ENCODE measurements at places on chromosomes 12 and 14.

- no peak for DNase-seq
These were observed 5.4 kb upstream of the RIC8B start for GRCh38 chr12:106769078-106769477.

DNA sequence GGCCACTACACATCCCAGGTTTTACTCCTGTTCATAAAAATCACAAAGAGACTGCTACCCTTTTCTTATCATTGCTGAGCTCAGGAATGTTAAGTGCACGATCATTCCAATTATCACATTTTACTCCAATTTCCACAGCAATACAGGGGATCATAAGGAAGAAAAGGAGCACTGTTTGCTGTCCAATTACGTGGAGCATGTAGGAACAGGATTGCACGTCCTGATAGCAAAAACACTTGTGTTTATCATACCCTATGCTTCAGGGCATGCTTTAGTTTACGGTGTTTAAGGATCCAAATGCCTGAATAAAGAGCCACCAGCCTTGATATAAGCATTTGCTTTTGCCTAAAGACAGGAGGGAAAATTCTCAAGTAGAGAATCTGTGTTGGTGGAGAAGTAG is 155.4 kb upstream of the EGLN3 start:
- no peak for DNase-seq

- DNase-seq = no peak
These were observed 95.2 kb upstream of the FOXG1 start for GRCh38 chr14:28671425-28671824.

- no peak for DNase-seq
These were observed at the start of gene SERPINA4 for GRCh38 chr14:94560751-94561655. Gene SERPINA4 (plus strand): TSS chr14:94561442. CDS start chr14:94563483, 2,041 bp downstream.

DNA sequence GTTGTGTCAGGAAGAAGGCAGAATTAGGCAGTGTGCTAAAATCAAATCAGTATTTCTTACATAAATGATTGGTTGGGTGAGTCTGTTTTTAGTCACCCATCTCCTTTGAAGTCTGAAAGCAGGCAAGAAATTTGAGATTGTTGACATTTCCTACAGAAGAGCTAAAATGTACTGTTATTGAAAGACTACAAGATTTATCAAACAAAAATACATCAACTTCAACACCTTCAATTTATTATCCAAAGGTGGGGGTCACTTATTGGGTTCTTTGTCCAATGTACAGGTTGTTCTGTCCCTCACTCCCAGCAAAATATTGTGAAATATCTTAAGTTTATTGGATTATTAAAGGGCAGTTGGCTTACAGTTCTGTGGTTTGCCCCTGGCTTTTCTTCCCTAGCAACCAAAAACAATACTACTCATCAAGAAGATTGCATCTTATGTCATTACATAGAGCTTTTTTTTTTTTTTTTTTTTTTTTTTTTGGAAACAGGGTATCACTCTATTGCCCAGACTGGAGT is 20.6 kb upstream of the PKP2 start:
- DNase-seq = no peak

- peak; percentile 90 for DNase-seq
These were observed 7.1 kb upstream of the MRPL52 start for GRCh38 chr14:22822571-22823098.

GRCh38 chr12:89884952-89885351 is 176.3 kb upstream of the ATP2B1 start:
- DNase-seq = no peak

GRCh38 chr12:26537126-26537525 is 295.9 kb downstream of the ITPR2 start:
- no peak for DNase-seq

DNA sequence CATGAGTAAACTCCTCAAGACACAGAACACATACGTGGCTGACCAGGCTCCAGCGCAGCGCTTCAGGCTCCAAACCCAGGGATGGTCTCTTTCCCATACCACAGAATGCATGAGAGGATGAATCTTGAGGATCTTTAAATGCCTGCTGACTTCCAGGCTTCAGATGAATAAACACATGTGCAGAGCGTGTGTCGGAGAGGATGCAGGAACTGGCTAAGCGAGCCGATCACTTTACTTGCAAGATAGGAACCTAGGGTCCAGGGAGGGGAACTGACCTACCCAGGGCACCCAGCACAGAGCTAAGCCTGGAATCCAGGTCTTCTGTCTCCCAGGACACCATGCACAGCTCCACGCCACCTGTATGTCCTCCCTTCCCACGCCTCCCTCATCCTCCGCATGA is 209.8 kb downstream of the BCL11B start:
- no peak for DNase-seq

- DNase-seq = no peak
These were observed 5.1 kb downstream of the UNG start for GRCh38 chr12:109102491-109102890.

DNA sequence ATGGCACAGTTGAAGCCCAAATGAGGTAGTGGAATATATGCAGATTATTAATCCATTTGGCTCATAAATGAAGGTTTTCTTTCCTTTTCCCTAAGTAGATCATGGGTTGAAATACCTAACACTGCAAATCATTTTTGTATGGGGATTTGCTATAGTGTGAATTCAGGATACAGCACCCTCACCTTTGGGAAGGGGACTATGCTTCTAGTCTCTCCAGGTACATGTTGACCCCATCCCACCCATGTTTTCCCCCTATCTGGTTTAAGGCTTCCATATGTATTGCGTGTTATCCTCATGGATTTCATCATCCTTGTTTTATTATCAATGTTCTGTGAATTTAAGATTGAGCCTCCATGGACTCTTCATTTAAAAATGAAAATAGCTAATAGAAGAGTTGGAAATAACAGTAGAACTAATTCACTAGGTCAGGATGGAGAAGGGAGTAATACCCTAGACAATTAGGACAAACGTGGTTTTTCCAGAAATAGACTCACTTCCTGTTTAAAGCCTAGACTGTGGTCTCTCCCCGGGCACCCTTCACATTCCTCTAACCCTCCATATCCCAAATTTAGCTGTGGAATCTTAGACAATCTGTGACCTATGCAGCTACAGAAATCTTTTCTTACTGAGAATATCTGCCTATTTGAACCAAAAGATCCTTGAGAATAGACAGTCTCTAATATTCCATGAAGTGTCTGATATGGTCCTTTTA is 56.5 kb downstream of the DAD1 start:
- DNase-seq = no peak

DNA sequence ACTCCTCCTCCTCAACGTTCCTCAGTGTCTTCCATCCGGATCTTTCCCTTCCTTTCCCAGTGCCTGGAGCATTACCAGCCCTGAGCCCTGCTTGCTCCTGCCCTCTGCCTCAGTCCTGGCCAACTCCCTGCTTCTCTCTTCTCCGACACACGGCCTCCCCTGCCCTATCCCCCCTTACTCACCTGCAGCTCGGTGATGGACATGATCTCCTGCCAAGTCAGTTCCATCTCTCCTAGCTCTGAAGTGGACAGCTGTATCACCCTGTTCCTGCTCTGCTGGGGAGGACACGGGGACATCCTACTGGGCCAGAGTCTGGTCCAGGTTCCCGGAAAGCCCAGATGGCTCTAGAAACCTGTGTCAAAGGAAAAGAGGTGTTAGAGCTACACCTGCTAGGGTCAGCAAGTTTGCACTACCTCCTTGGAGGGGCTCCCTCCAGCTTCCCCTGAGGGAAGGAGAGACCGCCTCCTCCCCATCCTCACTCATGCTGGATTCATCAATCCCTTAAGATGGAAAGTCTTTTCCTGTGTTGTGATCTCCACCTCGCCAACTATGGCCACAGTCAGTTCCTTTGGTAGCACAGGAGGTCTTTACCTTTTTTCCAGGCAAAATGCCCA is 5.8 kb downstream of the NFE2 start:
- DNase-seq = no peak

GRCh38 chr12:38638401-38638800 is 267.0 kb downstream of the CPNE8 start:
- DNase-seq = no peak

- DNase-seq = no peak
These were observed 5.4 kb downstream of the KIF26A start for GRCh38 chr14:104143521-104144452.

GRCh38 chr12:27179400-27180214 is 64.5 kb upstream of the STK38L start:
- no peak for DNase-seq

DNA sequence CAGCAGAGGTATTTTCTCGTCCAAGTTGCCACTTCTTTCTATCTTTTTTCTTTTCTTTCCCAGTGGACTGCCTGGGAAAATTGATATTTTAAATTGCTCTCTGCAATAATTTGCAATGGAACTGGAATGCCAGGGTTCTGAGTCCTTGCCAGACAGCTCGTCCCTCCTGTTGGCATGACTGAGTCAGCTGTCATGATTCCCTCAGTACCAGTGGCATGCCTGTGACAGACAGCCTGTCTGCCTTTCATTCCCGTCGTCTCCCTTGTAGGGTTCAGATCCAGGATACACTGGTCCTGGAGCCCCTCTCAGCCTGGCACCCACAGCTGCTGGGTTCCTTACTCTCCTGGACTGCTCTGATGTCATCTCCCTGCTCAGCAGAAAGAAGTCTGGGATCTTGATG is 84.8 kb downstream of the PTPN11 start:
- DNase-seq = no peak

DNA sequence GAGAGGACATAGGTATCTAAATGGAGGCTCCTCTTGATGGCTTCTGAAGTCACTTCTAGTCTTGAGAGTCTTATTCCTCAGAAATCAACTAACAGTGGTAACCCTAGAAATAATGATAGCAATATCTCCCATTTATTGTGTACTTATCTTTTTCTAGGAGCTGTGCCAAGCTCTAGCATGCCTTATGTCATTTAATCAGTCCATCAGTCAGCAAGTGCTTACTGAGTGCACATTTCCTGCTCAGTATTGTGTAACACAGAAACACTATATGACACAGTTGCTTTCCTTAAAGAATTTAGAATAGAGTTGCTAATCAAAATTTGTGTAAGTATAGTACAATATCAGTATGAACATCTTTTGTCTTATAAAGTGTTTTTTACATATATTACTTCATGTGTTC is 36.6 kb downstream of the KRT76 start:
- no peak for DNase-seq

DNA sequence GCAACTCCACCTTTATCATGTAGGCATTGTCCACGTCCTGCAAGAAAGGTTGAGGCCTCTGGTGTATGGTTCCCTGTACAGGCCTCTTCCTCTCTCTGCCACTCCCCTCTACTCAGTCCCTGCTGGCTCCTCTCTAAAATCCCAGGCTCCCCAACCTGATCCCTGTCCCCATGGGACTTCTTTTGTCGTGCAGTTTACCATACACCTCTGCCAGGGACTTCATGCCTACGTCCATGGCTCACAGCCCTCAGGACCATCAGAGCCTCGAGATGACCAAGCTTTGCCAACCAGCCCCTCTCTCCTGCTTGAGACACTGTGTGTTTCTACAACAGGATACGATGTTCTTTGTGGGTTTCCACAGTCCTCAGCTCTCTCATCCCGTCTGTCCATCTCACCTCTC is 2.9 kb downstream of the KRT2 start:
- no peak for DNase-seq

DNA sequence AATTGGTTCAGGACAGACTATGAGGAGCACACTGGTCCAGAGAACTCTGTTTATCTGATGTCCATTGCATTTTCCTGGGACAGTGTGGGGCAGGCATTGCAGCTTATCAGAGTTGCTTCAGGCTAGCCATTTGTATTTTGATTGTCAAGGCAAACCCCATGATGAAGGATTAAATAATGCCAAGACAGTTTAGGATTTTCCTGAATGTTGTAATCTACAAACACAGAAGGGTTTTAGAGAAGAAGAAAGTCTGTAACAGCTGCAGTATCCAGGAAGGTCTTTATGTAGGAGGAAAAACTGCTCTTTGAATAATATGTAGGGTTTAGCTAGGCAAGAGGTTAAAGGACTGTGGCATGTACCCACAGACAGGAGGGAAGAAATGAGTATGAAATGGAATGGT is 32.2 kb upstream of the UNC79 start:
- no peak for DNase-seq

- DNase-seq = peak; percentile 62
These were observed 405.6 kb upstream of the TMEM132C start for GRCh38 chr12:127861406-127861805.

- no peak for DNase-seq
These were observed 170.0 kb upstream of the TMPO start for GRCh38 chr12:98345308-98345876.

GRCh38 chr12:32761716-32762115 is 6.0 kb upstream of the YARS2 start:
- DNase-seq = no peak

DNA sequence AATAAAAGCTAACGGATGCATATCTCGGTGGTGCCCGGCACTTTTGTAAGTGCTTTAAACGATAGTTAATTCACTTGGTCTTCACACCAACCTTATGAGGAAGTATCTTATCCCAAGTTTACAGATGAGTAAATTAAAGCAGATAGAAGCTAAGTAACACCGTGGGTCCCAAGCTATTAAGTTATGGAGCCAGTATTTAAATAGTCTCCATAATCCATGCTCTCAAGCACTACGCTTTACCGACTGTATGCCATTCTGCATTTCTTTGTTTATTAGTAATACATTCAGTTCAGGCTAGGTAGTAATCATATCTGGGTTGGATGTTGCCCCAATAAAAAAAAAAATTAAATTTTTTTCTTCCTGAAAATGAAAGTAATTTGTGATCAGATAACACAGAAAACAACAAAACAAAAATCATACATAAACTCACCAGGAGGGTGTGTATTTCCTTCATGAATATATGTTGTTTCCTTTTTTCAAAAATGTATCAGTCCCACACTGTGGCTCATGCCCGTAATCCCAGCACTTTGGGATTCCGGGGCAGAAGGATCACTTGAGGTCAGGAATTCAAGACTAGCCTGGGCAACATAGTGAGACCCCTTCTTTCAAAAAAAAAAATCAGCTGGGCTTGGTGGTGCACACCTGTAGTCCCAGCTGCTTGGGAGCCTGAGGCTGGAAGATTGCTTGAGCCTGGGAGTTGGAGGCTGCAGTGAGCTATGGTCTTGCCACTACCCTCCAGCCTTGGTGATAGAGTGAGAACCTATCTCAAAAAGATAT is 1.4 kb upstream of the M6PR start:
- no peak for DNase-seq

GRCh38 chr14:101917413-101918017 is 46.9 kb upstream of the DYNC1H1 start:
- DNase-seq = no peak

- no peak for DNase-seq
These were observed 29.1 kb upstream of the ZNF641 start for GRCh38 chr12:48379794-48380193.
